Muscle of leg (tissue), 16 donors: ENCODE measurements at places on chromosomes 11 and 22.
A peak's percentile ranks its signal among the peaks of the same experiment; 100 is the strongest.

GRCh38 chr22:33194529-33195077 lies 136.4 kb upstream of the SYN3 start:
- DNase-seq = no peak

- no peak for DNase-seq
These were observed 9.2 kb downstream of the RRP8 start for GRCh38 chr11:6594142-6594768.

- peak; percentile 92 for DNase-seq
These were observed 50.8 kb downstream of the FLRT1 start for GRCh38 chr11:64086258-64087123.

DNA sequence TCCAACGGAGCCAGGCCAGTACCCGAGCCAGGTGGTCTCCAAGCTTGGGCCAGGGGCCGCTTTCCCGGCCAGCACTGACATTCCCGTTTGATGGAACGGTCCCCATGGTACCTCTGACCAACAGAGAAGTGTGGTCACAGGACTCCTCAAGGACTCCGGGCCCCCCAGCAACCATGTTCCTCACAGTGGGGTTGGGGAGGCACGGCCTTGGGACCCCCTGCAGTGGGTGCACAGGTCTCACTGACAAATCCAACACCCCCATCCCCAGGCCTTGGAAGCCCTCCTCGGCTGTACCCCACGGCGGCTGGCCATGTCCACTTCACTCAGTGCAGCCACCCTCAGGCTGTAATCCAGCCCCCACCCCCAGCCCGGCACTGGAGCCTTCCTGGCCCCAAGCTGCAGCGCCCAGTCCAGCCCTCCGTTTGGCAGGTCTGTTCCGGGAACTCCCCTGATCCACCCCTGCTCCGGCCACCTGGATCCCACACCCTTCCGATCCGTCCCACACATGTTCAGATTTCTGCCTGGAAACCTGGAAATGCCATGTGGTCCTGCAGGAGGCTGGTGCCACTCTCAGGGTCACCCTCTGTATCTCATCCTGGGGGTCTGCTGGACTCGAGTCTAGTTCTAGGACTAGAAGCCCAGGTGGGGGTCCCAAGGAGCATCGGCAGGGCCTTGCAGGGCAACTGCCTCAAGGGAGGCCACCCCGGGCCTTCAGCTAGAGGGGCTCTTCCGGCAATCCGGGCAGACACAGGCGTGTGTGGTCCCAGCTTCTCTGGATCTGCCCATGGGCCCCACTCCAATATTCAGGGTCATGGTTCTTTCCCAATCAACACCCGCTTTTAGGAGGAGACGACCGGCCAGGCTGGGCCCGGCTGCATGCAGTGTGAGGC lies 26.6 kb downstream of the TBX1 start:
- no peak for DNase-seq

DNA sequence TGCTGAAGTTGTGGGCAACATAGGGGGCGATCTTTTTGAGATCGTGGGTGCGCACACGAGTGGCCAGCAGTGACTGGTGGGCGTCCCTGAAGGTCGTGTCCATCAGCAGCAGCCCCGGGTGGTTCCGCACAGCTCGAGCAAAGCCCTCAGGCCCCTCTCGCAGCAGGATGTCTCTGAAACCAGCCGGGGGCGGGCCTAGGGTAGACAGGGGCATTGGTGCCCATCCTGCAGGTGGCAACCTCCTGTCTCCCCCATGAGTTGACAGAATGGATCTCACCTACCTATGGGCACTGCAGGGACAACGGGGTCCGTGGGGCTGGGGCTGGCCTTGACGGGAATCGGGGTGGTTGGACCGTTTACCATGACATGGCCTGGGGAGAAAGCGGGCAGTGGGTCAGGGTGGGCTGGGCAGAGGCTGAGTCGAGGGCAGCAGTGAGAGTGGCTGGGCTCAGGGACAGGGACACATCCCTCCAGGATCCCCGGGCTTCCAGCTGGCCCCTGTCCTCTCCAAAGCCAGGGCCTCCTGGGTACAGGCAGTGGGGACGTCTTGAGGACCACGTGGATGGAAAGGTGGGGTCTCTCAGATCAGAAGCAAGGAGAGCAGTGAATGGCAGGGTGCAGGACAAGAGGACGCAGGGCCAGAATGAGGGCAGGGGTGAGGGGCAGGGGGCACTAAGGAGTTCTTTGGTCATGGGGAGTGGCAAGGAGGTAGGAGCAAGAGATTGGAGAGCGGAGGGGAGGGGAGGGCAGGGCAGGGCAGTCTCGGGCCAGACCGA lies 4.2 kb upstream of the LRFN4 start:
- no peak for DNase-seq

- peak; percentile 15 for DNase-seq
These were observed 1155.9 kb downstream of the TBC1D22A start for GRCh38 chr22:47918276-47918921.

- DNase-seq = no peak
These were observed 96.2 kb downstream of the LARGE2 start for GRCh38 chr11:46018651-46019050.

DNA sequence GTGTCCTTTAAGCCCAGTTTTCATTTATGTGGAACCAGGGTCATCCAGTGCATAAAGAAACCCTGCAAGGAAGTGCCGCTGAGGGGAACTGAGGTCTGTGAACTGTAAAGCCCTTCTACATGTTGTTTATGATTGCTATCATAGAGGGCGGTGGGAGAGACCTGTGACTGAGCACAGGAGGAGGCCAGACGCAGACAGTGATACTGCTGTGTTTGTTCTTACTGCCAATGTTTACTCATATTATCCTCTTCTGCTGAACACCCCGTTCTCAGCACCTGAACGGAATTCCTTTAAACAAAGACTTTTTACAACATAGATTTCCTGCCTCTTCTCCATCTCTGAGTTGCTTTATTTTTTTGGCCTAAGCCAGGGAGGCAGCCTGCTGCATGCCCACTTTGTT lies 967 bp upstream of the GALNT18 start:
- no peak for DNase-seq

DNA sequence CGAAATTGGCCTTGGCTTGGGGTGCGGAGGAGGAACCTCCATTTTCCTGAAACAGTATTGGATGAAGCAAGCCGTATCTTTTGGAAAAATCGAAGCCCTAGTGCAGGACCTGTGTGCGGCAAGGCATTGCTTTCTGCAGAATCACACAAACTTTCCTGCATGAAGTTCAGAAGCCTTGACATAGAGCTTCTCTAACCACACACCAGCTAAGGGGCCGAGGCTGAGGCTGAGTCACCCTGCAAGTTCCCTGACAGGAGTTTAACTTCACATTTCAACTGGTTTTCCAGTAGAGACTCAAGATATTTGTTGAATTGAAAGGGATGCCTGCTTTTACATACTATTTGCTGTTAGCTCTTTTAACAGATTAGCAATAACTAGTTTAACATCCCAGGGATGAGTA lies 67.8 kb downstream of the TCF20 start:
- DNase-seq = no peak

DNA sequence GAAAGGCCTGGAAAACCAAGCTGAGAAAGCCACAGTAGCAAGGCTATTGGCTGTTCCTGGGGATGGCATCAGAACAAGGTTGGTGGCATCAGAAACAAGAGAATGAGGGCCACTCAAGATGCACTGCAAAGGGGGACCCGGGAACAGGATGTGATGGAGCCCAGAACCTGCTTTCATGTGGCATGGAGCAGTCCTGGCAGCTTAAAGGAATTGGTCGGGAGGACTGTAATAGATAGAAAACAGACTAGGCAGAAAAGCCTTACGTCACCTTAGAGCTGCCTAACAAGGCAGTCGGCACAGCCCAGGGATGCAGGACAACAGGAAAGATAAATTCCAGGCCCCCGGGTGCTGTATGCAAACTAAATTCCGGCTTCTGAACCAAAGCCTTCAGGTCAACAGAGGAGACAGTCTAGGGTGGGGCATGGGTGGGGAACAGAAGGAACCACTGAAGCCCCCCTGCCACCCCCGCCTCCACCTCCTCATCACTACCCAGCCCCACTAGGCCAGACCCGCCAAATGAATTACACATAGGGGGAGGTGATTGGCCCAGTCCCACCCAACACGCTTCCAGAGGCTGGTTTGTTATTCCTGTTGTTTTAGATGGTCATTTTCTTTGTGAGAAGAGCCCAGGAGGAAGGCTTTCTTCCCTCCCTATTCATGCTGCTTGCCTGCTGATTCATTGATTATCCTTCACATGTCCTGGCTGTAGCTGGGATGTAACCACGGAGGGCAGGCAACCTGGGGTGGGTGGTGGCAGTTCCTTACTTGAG lies 25.7 kb upstream of the LRRC55 start:
- no peak for DNase-seq

- no peak for DNase-seq
These were observed 63.5 kb downstream of the CSTPP1 start for GRCh38 chr11:47000033-47000432.

- DNase-seq = no peak
These were observed 493.5 kb downstream of the OPCML start for GRCh38 chr11:133038850-133039249.

GRCh38 chr11:94855666-94856065 lies 87.5 kb downstream of the AMOTL1 start:
- no peak for DNase-seq

DNA sequence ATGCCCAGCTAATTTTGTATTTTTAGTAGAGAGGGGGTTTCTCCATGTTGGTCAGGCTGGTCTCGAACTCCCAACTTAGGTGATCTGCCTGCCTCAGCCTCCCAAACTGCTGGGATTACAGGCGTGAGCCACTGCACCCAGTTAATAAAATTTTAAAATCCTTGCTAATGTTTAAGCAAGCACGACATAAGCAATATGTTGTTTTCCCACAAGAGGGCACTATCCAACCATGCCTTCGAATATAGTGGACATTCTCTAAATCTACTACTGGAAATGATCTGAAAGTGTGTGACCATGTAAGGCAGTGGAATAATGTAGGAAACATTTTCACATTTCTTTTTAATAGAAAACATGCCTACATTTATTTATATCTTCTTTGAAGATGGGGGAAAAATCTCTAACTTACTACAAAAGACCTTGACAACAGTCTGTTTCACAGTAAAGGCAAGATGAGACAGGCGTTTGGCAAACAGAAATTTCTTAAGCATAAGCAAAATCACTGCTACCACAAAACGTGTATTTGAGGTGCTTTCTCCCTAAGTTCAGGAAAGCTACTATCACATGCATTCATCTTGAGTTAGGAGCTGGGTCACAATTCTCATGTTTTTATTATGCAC lies 38.2 kb downstream of the PITPNB start:
- peak; percentile 89 for DNase-seq

DNA sequence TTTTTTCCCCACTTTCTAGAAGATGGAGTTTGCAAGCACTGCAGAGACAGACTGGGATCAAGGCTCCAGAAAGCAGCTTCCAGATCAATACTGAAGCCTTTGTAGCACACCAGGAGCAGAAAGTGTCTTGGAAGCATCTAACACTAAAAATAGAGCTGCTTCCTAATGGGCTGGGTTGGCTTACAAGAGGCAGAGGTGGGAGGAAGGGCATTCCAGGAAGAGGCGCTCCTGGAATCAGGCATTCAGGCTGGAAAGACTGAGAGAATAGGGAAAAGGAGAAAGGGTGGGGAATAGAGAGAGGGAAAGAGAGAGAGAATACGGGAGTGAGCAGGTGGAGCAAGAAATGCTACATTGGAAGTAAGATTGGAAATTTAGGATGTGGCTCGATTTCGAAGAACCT lies 395.9 kb downstream of the OPCML start:
- peak; percentile 32 for DNase-seq

DNA sequence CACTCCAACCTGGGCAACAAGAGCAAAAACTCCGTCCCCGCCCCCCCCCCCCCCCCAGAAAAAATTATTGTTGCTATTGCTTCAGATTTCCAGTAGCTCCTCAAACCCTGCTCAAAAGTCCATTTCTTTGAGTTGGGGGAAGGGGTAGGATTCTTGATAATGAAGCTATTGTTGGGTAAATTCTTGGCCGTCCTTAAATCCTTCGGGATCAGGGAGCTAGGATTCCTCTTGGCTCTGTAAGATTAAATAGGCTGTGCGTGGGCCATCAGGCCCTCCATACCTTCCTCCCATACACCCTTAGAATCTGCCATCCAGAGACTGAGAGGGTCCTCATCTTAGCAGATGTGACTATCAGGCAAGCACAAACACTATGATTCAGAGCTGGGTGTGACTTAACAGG lies 16.4 kb downstream of the YWHAH start:
- no peak for DNase-seq

GRCh38 chr11:11636671-11637070 lies 14.9 kb upstream of the GALNT18 start:
- DNase-seq = no peak

GRCh38 chr11:92838759-92839310 lies 130.6 kb upstream of the MTNR1B start:
- DNase-seq = peak; percentile 76

GRCh38 chr22:22605074-22605404 lies 39.4 kb upstream of the GGTLC2 start:
- no peak for DNase-seq

DNA sequence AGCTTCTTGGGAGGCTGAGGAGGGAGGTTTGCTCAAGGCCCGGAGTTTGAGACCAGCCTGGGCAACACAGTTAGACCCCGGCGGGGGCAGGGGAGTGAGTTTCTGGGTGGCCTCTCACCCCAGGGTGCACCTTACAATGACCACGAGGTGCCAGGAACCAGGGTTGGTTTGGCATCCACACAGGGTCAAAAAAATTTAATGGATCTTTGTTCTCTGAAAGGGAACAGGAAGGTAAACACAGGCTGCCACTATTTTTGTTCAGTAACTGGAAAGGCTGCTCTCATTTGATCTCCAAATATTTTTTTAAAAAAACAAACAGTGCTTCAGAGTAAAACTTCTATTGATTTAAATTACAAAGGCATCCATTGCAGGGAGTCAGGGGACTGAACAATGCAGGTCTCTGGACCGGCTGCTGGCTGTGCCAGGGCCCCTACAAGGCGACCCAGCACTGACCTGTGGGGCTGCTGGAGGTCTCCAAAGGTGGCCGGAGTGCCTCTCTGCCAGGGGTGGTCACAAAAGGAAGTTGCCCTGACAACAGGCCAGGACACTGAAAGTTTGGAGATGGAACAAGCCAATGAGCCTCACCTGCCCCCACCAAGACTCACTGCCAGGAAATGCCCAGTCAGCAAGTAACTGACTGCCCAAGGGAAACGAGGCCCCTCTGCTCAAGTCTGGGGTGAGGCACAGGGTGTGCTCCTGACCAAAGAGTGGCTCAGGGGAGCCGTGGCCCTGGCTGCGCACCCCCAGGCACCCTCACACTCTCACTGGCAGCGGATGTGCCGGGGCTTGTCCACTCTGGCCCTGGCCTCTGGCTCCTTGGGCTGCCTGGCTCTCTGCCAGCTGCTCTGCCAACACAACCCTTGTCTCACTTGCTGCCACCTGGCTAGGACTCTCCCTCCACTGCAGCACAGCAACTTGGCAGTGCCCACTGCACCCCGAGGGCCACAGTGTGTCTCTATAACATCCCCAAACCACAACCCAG lies 51.8 kb downstream of the ARFGAP3 start:
- DNase-seq = no peak

DNA sequence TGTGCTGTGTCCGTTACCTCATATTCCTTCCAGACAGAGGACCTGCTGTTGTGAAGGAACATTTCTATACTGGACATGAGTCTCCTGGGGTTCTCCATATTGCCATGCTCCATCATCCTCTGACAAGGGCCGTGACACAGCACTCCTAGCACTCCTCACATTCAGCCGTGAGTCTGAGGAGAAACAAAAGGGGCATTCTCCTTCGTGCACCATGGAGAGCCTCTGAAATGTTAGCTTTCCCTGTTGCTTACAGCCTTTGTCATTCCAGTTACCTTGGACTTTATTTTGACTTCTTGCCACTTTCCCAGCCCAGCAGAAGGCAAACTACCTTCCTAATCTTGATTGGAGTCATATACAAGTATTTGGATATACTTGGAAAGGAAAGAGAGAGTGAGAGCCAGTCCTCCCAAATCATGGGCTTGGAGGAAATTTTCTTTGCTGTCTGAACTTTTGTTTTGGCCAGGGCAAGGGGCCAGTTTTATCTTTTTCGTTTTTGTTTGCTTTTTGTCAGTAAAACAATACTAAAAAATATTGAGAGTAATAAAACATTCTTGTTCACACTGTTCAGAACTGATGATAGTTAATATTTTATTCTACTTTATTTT lies 29.1 kb upstream of the TECTA start:
- peak; percentile 60 for DNase-seq
